Activated CD8-positive, alpha-beta T cell treated with anti-CD3 and anti-CD28 coated beads for 36 hours (primary cell): ENCODE measurements at places on chromosomes 3 and 15.
A peak's percentile ranks its signal among the peaks of the same experiment; 100 is the strongest.

DNA sequence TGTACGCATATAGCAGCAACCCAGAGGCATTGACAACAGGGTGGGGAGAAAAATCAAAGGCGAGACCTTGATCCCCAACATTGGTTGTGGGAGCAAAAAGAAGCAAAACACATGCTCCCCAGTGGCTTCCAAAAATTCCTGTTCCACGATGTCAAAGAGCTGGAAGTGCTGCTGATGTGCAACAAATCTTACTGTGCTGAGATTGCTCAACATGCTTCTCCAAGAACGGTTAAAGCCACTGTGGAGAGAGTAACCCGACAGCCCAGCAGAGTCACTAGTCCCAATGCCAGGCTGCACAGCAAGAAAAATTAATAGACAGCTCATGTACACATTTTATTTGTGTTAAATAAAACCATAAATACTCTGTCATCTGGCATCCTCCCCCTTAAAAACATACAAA lies 179.9 kb upstream of the PFN2 start:
- DNase-seq, result no peak

DNA sequence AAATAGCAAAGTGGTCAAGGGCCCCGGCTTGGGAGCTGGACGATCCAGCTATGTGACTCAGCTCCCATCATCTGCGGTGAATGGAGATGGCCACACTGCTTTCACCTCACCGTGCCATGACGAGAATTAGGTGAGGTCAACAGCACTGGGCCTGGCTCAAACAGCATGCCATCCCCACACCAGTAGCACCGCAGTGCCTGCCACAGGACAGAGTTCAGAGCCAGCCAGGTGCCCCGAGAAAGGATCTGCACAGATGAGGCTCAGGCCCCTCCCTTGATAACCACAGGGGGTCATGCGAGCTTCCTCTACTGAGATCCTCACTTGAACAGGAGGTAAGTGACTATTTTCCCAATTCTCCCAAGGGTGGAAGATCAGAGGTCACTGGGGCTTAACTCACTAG lies 29.4 kb downstream of the ZXDC start:
- DNase-seq, result no peak

DNA sequence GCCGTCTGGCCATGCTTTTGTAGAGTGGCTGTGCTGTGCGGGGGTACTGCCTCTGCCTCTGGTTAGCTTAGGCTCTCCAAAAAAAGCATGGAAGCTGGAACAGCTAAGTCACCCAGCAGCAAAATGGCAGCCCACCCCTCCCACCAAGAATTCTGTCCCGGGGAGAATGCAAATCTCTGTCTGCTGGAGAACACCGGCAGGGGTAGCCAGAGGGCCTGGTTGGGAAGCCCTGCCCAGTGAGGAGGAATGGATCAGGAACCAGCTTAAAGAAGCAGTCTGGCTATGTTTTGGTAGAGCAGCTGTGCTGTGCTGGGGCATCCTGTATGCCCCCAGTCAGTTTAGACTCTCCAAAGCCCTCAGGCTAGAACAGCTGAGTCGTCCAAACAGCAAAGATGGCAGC lies 56.2 kb upstream of the PTPRG start:
- DNase-seq, result no peak

DNA sequence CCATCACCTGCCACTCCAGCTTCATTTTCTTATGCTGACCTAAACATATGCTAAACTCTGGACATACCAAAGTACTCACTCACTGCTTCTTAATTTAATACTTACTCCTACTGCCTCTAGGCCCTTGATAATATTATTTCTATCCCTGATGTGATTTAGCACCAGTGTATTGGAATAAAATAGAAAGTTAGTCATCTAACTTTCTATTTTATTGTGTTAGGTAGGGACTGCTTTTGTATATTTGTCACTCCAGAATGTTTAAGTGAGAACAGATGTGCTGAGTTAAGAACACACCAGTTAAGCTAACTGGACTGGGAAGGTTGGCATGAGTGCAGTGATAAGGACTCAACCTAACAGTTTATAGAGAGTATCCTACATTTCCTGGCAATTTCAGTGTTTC lies 6.5 kb upstream of the CLDN16 start:
- no peak for DNase-seq

DNA sequence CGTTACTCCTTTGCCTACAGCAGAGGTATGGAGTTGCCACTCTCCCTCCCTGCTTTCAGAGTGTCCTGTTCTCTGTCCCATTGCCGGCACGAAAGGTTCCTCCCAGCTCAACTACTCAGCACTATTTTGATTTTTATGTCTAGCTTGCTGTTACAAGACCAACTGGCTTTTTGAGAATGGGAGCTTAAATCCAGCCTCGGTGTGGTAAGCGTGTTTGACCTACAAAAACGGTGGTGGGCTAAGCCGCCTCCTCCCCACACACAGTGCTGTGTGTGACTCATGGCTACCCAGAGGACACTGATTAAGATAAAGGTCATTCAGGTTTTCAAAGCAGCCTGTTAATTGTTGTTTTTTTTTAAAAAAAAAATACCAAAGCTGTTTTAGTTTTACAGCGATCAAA lies 64.5 kb downstream of the LRTM1 start:
- no peak for DNase-seq

DNA sequence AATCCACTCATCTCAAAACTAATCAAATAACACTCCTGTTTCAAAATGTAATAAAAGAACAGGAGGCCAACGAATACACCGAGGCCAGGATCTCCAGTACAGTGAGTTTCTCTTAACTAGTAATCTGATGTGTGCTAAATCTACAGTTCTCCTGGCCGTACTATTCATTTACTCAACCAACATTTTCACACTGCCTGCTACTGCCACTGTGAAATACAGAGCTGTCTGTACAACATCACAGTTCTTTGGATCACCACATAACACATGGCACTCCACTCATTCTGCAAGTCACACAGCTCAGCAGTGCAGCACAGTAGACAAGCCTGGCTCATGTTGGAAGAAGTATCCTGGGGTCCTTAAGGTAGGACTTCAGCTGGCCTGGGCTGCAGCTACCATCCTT lies 21.9 kb downstream of the RIOX2 start:
- no peak for DNase-seq

- no peak for DNase-seq
These were observed 309.9 kb upstream of the UMPS start for GRCh38 chr3:124420392-124420791.

GRCh38 chr3:20380295-20380694 lies 194.3 kb upstream of the SGO1 start:
- DNase-seq, result no peak

- no peak for DNase-seq
These were observed 270.4 kb downstream of the NR1D2 start for GRCh38 chr3:24215502-24215901.

GRCh38 chr3:65785065-65785645 lies 253.6 kb downstream of the MAGI1 start:
- DNase-seq, result peak; percentile 2

DNA sequence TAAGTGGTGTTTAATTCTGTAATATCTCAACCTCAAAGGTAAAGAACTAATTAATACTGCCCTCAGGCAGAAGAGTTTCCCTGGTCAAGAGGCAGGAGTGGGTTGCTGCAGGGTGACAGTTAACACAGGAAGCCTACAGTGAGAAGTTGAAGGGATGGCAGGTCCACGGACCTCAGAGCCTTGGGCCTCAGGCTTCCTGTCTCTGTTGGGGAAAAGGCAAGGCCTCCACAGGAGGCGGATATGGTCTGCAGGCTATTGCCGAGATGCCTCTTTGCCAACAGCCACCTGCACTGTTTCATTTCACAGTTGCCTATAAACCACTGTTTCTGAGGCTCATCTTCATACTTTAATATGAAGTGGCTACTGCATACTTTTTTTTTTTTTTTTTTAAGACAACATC lies 33.3 kb upstream of the RPN1 start:
- no peak for DNase-seq

- DNase-seq, result no peak
These were observed 29.6 kb upstream of the BBX start for GRCh38 chr3:107493134-107493533.

GRCh38 chr3:50807266-50807665 lies 132.5 kb downstream of the DOCK3 start:
- DNase-seq, result no peak

GRCh38 chr3:191592105-191592504 lies 131.1 kb downstream of the PYDC2 start:
- DNase-seq, result no peak

DNA sequence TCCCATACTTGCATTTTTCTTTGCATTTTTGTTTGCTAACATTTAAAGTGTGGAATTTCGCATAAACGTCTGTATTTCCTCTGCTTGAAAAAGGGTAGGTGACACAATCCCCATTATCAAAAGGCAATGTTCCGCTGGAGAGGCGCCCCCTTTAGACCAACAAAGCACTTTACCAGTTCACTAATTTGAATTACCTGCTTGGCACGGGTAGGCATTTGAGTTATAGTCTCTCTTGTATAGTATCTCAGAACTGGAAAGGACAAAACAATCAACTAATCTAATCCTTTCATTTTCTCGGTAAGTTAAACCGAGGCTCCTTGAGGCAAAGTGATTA lies 775 bp upstream of the CCDC39 start:
- peak; percentile 62 for DNase-seq

- DNase-seq, result no peak
These were observed 108.8 kb upstream of the SAMMSON start for GRCh38 chr3:69890691-69891090.

DNA sequence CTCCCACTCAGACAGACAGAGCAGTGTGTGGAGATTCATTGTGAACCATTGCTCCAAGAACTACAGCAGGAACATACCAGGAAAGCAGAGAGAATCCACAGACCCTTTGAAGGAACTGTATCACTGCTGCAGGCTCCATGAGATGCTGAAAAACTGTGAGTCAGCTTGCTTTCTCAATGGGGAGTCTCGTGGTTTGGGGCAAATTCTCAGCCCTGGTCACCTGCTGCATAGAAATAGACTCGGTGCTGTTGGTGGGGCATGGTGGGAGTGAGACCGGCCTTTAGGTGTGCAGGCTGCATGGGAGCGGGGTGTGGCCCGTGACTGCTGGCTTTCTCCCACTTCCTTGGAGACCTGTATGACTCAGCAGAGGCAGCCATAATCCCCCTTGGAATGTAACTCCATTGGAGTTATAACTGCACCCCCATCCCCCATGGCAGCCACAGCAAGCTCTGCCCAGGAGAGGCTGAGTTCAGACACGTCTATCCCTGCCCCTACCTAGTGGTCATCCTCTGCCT lies 35.6 kb downstream of the ALCAM start:
- no peak for DNase-seq

- DNase-seq, result no peak
These were observed 29.0 kb downstream of the CCDC80 start for GRCh38 chr3:112611752-112612515.

DNA sequence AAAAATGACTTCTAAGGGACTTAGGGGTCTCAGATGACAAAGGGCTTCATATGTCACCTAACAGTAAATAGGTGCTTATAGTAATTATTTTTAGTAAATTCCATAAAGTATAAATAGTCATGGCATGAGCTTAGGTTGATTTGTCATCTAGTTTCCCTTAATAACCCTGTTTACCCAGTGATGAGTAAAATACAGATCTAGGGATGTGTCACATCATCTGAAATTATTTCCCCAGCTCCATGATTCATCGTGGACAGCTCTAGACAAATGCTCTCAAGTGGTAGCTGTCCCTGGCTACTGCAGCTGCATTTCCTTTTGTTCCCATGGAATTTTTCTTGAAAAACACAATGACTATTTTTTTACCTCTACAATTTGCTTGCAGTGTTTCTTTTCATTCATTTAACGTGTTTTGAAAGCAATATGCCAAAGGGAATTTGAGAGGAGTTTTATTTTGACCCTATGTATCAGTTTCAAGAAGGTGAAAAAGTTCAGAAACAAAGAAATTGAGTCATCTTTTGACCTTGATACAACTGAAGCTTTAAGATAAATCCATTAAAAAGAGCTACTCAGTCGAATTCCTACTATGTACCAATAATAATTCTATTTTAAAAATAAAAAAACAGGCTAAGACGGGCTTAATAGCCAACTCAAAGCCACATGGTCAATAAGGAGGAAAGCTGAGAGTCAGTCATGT lies 241.6 kb downstream of the KCNMB2 start:
- DNase-seq, result no peak

GRCh38 chr3:132556508-132557159 lies 40.4 kb upstream of the ACKR4 start:
- no peak for DNase-seq

GRCh38 chr3:168611826-168612225 lies 516.1 kb upstream of the GOLIM4 start:
- no peak for DNase-seq

DNA sequence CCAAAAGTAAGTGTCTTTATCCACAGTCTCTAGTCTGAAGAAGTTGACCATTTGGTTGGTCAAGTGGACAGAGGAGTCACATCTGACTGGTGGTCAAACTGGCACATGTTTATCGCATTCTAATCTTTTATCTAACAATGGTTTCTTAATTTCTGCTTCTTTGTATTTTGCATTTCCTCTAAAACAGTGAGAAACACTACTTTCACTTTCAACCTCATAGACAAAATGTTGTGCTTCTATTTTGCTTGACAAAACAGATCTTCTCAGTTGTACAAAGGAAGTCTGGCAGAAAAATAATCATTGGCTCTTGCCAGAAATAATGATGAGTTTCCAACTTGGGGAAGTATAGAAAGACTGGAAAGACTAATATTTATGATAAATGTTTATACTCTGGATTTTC lies 103.9 kb downstream of the MME start:
- no peak for DNase-seq

- DNase-seq, result peak; percentile 78
These were observed 14.0 kb downstream of the VILL start for GRCh38 chr3:38004415-38005075.

DNA sequence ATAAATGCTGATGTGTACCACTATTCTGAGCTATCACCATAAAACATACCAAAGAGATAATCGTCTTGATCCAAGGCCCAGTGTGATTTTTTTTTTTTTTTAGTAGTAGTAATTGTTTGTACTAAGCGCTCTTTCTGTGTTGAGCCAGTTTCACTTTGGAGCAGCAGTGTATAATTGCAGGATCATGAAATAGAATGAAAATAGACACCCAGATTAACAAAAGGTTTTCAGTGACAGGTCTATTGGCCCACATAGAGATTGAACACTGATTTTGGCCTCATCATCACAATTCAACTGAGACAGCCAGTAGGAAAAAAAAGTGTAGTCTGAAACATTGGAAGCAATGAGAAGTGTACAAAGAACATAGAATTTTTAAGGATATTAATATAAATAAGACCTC lies 749.8 kb downstream of the NAALADL2 start:
- DNase-seq, result no peak

GRCh38 chr15:91067036-91067435 lies 33.0 kb upstream of the SV2B start:
- no peak for DNase-seq

GRCh38 chr15:28919201-28919635 lies 33.4 kb downstream of the APBA2 start:
- DNase-seq, result peak; percentile 80
